MCF 10A (cell line): ENCODE measurements at places on chromosomes 4 and X.

- H3K4me3 ChIP-seq, result no peak overlapping the region
- DNase-seq, result no peak
- H3K27ac ChIP-seq, result no peak overlapping the region
- peaks cover 3% of the 10 kb centered on the region for H3K36me3 ChIP-seq
- H3K27me3 ChIP-seq, result no peaks in the 10 kb centered on the region
These were observed 41.2 kb downstream of the ANXA5 start for GRCh38 chr4:121655320-121656268.

- no peaks in the 10 kb centered on the region for H3K27me3 ChIP-seq
- H3K27ac ChIP-seq, result no peak overlapping the region
- no peaks in the 10 kb centered on the region for H3K4me1 ChIP-seq
These were observed 627.8 kb upstream of the SLIT2 start for GRCh38 chr4:19623866-19624265.

- H3K4me1 ChIP-seq, result peaks cover 11% of the 10 kb centered on the region
- H3K27ac ChIP-seq, result no peak overlapping the region
- H3K27me3 ChIP-seq, result no peaks in the 10 kb centered on the region
- no peak overlapping the region for H3K4me3 ChIP-seq
- H3K36me3 ChIP-seq, result no peaks in the 10 kb centered on the region
- no peak for DNase-seq
These were observed 65.7 kb upstream of the FGF13 start for GRCh38 chrX:138777230-138777629.

- no peak overlapping the region for H3K4me3 ChIP-seq
- H3K27ac ChIP-seq, result no peak overlapping the region
- peaks cover 9% of the 10 kb centered on the region for H3K36me3 ChIP-seq
- no peaks in the 10 kb centered on the region for H3K27me3 ChIP-seq
- peaks cover 26% of the 10 kb centered on the region for H3K4me1 ChIP-seq
These were observed 8.7 kb downstream of the WDFY3 start for GRCh38 chr4:84957514-84958420.

DNA sequence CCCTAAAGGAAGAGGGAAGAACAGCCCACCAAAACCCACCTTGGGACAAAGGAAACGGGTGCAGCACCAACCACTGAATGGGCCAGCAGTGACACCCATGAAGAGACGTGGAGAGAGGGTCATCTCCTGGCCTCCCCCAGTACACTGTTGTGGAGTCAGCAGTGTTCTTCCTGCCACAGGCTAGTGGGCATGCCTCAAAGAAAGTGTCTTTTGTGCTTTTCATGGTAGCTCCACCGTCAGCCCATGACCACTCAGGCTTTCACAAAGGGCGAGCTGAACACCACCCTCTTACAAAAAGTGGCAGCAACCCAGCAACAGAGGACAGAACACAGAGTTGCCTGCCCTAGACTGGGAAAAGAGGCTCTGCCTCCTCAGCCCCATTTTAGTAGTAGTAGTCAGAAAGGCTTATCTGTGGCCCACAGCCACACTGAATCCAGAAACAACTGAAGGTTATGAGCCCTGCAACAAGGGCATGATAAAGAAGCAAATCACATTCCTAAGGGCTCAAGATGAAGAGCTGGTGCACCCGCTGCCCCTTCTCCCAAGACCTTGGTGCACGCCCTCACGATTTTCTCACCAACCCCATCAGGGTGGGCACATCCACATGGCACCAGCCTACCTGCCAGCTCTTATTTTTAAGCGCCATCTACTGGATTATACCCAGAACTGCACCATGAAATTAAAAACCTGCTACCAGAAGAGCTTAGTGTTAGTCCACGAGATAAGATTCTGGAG is 53.1 kb downstream of the RAB28 start:
- H3K4me1 ChIP-seq, result peaks cover 6% of the 10 kb centered on the region
- peak; percentile 11 for DNase-seq
- no peak overlapping the region for H3K27ac ChIP-seq
- H3K4me3 ChIP-seq, result no peak overlapping the region
- H3K36me3 ChIP-seq, result peaks cover 2% of the 10 kb centered on the region
- no peaks in the 10 kb centered on the region for H3K27me3 ChIP-seq
